Prostate gland (tissue), 2 donors: ENCODE measurements at places on chromosomes 12 and 14. TPM values are rescaled to one million over a fixed set of nuclear protein-coding genes. Genes with fewer than 3 reads are reported as not detected.

RAD51AP1 gene
- total RNA-seq = 7.6 TPM

NR2C1 gene
- 18.7 TPM for total RNA-seq

- no peak for DNase-seq
These were observed 17.3 kb downstream of the TOGARAM1 start for GRCh38 chr14:44979273-44979672.

DNA sequence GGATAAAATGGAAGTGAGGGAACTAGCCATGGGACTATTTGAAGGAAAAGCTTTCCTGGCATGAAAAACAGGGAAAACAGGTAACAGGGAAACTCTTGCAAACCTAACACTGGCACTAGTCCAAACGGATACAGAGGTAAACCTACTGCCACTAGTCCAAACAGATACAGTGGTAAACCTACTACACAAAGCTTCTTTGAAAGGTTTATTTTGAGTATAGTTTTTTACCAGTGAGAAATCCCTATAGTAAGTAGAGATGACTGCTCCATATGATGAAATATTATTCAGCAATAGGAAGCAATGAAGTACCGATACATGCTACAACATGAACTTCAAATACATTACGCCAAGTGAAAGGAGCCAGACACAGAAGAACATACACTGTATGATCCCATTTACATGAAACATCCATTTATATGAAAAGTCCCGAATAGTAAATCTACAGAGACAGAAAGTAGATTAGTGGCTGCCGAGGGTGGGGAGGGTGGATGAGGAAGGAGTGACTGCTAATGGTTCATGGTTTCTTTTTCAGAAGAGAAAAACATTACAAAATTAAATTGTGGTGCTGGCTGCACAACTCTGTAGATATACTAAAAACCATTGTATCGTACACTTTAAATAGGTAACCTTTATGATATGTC, 25.5 kb downstream of the SPTLC2 start:
- DNase-seq = peak; percentile 28

GRCh38 chr12:89436062-89436461, 83.8 kb upstream of the DUSP6 start:
- DNase-seq = no peak

DNA sequence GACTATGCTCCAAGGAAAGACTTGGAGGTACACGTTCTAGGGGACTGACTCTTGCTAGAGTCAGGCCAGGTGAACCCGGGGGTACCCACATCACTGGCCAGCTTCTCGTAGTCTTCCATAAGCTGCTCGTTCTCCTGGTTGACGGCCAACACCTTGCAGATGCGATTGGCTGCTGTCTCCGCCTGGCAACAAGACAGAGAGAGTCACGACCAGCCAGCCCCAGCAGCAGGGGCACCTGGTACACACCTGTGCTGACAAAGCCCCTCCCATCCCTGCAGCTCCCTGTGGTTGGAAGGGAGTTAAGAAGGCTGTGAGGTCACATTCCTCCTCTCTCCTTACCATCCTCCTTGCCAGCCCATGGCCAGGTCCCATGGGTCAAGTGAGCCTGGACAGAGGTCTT, 85.5 kb downstream of the ACTN1 start:
- DNase-seq = no peak

GRCh38 chr14:100671386-100671901, 55.2 kb upstream of the DLK1 start:
- DNase-seq = no peak

- DNase-seq = no peak
These were observed 4.5 kb downstream of the TMEM117 start for GRCh38 chr12:43840338-43840737.
